Stimulated activated CD8-positive, alpha-beta memory T cell treated with anti-CD3 and anti-CD28 coated beads, Interleukin-12 subunit alpha, Interleukin-12 subunit beta, amount 100 ng/mL, for 4 hours (primary cell): ENCODE measurements at places on chromosomes 5 and 9.

- DNase-seq: no peak
Measured at GRCh38 chr5:177470759-177471536, 2.5 kb downstream of the DBN1 start.

GRCh38 chr5:173866858-173867679, 21.1 kb upstream of the CPEB4 start:
- no peak for DNase-seq

- no peak for DNase-seq
Measured at GRCh38 chr5:139134906-139135305, 63.3 kb downstream of the SIL1 start.

GRCh38 chr5:9947944-9948343, 301.7 kb downstream of the ATPSCKMT start:
- no peak for DNase-seq

DNA sequence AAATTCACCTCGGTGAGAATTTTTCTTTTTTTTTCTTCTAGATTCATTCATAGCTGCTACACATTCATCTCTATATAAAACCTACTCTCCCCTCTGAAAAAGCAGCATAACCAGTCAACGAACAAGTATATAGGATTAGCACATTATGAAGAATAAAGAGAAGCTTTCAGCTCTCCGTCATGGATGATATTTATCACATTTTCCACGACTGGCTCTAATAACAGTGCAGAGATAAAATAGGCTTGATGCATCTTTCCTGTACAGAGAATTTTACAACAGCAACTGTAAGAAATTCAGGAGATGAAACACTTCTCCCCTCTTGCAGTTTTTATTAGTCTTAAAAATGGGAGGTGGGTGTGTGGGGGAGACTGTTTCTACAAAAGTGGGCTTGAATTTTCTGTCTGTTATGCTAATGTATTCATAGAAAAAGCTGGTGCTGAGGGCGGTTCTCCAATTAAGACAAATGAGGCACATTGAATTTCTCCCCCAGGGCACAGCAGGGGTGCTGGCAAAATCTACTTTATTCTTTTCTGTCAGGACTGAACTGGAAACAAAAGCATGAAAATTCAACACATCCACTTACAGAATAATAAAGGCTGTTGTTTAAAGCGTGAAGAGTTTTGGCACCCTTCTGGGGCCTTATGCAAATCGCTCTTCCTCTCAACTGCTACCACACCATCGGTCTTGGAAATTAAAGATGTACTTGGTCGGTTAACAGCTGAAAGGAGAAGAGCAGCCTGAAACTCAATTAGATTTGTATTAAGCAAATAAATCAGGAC, 233.9 kb upstream of the ZNF608 start:
- no peak for DNase-seq
